ENCODE measurements at places on chromosomes 4 and X.

GRCh38 chr4:74366367-74366911 lies 1.5 kb downstream of the EREG start:
- H3K4me1 ChIP-seq = no peaks in the 10 kb centered on the region
- H3K4me3 ChIP-seq = no peak overlapping the region
- no peaks in the 10 kb centered on the region for H3K27me3 ChIP-seq
- H3K36me3 ChIP-seq = no peaks in the 10 kb centered on the region
- H3K27ac ChIP-seq = no peak overlapping the region

DNA sequence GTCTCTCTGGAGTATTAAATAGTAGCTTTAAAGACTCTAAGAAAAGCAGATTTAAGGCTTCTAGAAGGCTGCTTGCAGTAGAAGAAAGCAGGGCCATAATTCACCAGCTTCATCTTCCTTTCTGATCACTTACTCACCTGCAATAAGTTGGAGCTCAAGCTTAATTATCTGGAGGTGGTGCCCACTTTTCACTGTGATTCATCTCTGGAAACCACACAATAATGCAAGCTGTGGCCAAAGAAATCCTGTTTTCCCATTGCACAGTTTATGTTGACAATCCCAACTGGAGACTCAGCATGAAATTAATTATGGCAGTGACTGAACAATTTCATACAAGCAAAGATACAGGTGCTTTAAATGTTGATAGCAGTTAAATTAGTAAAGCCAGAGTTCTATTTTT lies 14.7 kb downstream of the CWH43 start:
- no peak overlapping the region for H3K27ac ChIP-seq
- no peak overlapping the region for H3K4me3 ChIP-seq
- H3K27me3 ChIP-seq = no peaks in the 10 kb centered on the region

DNA sequence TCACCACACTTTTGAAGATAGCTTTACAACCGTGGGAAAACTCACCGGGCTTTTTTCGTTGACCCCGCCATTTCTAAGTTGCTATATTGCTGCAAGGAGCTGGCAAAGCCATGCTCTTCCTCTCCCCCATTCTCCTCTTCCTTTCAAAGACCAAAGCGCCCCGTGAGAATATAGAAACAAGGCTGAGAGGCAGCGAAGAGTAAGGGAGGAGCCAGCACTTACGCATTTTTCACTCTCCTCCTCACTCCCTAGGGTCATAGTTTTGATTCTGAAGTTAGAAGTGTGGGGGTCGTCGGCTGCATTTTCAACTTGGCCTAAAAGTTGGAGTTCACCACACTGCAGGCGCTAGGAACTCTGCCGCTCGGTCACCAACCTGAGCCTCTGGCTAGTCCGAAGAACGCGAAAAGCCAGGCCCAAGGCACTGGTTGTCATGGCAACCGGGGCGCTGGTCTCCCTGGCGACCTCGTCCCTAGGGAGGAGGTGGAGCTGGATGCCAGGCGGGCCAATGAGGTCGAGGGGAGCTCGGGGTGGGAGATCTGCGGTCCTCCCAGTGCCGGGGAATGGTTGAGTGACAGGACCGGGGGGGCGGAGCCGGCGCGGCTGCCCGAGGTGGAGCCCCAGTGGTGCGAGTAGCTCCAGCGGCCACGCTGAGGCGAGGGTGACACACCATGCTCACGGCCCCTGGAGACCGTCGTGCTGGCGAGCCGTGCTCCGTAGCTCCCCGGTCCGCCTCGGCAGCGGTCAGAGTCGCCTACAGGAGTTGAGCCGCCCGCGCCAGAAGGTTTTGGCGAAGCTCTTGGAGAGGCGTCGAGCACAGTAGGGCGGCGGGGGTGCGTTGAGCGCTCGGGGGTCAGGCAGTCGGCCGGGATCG lies at the start of gene PTPN13:
PTPN13 (plus strand) TSS at position 628 of the 871 bp plus-strand sequence. CDS start 40,942 bp downstream, outside the sequence.
- DNase-seq = peak; percentile 98
- H3K27ac ChIP-seq = peak within 1 kb of the TSS; percentile 89
- H3K36me3 ChIP-seq = no peaks in the 10 kb centered on the region
- peaks cover 2% of the 10 kb centered on the region for H3K4me1 ChIP-seq

DNA sequence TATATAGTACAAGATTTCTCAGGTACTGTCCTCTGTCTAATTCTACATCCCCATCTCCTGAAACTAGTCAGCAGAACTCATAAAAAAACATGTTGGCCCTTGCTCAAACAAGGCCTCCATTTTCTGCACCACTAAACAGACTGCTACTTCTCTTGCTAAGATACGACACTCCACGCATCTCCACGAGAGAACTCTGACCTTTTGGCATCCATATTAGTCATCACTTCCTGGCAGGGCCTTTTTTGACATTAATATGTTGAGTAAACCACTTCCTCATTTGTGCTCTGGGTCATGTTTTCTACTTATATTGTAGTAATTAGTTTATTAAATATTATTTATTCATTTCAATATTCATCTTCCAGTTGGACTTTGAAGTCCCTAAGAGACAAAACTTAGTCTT lies 65.6 kb downstream of the DCAF8L1 start:
- no peak overlapping the region for H3K27ac ChIP-seq
- H3K36me3 ChIP-seq = no peaks in the 10 kb centered on the region
- no peaks in the 10 kb centered on the region for H3K27me3 ChIP-seq
- DNase-seq = peak; percentile 24
